ENCODE measurements at places on chromosomes 1 and 21.

DNA sequence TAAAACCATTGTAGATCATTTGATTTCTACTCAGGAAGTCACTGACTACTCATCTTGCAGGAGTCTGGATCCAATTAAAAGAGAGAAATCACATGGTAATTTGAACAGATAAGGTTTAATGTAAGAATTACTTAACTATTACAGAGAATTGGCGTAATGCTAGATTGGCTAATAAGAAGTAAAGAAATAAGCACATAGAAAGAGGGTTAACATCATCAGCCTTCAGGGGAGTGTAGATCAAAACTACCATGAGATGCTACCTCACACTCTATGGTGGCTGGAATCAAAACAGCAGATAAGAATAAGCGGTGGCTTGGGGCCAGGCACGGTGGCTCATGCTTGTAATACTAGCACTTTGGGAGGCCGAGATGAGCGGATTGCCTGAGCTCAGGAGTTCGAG is 11.7 kb downstream of the ST3GAL3 start:
- no peak for DNase-seq

- peak; percentile 63 for DNase-seq
These were observed 51.5 kb downstream of the SYT2 start for GRCh38 chr1:202658769-202659168.

DNA sequence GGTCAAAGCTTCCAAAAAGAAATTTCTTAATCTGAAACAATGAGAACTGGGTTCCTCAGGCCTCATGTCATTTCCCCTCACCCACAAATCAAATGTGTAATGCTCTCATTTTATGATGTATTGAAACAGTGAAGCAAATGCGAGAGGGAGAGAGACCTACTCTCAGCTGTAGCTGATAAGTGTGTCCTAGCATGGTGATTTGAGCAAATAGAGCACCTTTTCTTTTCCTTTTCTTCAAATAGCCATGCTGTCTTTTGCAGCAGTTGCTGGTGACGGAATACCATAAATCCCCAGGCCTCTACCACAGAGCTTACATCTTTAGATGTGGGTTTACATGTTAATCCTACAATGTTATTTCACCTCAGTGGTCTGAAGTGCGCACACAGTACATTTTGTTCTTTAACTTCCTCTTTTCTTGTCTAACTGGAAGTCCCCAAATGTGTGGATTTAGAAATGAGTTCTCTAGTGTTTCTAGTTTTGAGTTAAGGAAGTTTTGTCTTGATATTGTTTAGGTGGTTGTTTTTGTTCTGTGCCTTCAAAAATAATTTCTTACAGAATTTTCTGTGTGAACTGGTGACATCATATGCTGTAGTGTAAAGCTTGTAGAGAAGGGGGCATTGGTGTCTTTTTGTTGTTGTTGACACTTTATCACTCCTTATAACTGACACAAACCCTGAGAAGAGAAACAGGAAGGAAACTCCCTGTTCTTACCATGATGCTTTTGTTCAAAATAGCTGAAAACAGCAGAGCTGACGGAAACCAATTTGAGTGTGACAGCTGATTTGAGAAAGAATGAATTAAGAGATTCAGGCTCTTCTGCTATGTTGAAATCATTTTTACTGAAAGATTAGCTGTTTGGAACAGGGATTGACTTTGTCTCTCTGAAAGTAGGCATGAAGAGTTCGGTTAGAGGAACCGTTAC is 12.2 kb downstream of the SMAP2 start:
- peak; percentile 1 for DNase-seq

DNA sequence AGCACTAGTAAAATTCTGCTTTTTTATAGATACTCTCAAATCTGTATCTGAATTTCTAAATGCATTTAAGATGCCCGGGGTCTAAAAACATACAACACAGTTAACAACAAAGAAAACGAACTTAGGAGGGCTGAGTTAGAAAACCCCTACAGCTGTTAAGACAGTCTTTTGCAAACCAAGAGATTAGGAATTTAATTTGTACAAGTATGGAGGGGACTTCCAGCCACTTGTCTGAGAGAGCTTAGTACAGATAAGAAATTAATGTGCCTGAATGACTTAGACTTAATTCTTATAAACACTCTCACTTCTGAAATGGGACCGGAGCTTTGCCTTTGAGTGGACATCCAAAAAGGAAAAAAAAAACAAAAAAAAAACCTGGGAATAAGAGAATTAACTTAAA is 61.6 kb downstream of the SMYD3 start:
- no peak for DNase-seq

- no peak for DNase-seq
These were observed 8.1 kb upstream of the SRM start for GRCh38 chr1:11067716-11068599.

- peak; percentile 10 for DNase-seq
These were observed 29.6 kb downstream of the GNG12 start for GRCh38 chr1:67803380-67804279.

DNA sequence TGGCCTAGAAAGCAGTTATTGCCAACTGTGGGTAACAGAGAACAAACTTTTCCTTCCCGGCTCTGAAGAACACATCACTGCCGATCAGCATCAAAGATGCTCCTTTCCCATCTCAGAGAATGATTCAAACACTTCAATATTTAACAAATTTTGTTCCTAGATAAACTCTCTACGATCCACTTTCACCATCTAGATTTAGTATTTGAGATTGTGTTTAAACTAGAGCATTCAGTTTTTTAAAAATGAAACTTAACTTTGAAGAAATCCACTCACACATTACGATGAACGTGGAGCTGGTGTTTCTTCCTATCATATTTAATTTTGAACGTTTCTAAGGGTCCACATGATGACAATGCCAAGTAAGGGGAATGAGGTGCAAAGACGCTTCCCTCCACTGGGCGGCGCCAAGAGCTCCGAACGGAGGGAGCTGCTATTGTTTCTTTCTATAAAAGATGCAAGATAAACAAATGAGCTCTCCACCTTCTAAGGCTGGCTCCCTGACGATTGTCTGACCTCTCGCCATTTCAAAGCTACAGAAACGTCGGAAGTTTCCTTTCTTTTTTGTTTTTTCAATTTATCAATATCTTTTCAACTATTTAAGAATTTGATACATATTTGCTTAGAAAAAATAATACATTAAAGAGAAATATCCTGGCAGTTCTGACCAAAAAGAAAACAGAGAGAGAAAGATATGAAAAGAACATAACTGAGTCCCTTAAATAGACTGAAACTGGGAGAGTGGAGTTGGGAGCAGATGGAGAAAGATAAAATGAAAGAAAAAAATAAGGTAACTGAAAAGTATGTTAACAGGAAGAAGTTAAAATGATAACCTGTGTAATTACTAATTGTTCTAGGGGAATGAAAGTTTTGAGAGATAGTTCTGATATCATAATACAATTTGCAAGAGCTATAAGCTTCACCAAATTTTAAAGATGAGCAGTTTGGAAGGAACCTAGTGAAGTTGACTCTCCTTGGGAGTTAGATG is 4.4 kb upstream of the BARHL2 start:
- DNase-seq = peak; percentile 84

DNA sequence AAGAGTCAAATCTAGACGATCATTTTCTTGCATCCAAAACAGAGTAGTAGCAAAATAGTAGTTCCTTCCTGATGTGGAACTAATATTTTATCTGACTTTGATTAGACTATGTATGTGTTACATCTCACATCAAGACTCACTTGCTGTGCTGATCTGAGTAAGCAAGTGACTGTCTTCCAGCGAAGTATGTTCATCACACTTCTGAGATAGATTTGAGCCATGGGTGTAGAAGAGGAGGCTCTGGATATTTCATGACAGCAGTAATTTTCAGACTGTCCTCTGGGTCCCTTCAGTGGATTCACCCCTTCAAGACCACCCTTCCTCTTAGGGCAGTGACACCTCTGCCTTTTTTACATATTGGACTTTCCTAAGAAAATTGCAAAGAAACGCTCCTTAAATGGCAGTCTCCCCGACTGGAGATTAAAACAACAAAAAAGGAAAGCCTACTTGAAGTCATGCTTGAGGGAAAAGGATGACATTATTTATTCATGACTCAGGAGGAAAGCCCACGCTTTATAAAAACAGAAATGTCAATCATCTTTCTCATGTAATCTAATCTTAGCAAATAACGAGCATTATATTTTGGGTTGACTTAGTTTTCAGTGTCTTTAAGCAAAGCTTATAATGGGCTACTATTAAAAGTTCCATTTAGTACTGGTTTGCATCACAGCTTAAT is 22.8 kb downstream of the ATP1B1 start:
- DNase-seq = no peak

GRCh38 chr1:32859915-32860314 is 10.8 kb downstream of the FNDC5 start:
- DNase-seq = no peak

- no peak for DNase-seq
These were observed 164.2 kb downstream of the NRIP1 start for GRCh38 chr21:14900611-14901010.

GRCh38 chr1:87329526-87330056 is 911 bp downstream of the LMO4 start:
- DNase-seq = peak; percentile 18

- no peak for DNase-seq
These were observed 19.1 kb downstream of the OLFML3 start for GRCh38 chr1:113998361-113998760.

GRCh38 chr1:105636052-105636451 is 1420.4 kb upstream of the PRMT6 start:
- DNase-seq = no peak

DNA sequence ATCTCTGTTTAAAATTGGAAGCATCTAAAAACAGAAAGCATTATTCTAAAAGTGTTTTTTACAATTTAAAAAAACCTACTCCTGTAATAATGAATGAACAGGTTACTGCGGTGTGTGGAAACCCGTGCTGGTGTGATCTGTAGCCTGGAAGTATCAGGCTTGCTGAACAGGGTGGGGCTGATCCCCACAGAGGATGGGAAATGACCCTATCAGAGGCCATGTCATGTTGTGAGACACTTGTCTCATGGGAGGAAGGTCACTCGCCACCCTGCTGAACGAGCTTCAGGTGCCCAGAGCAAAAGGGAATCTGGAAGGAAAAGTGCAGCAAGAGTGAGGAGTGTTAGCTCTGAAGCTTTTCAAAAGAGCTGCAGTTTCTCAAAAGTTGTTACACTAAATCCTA is 320.7 kb downstream of the RRAGC start:
- DNase-seq = no peak

DNA sequence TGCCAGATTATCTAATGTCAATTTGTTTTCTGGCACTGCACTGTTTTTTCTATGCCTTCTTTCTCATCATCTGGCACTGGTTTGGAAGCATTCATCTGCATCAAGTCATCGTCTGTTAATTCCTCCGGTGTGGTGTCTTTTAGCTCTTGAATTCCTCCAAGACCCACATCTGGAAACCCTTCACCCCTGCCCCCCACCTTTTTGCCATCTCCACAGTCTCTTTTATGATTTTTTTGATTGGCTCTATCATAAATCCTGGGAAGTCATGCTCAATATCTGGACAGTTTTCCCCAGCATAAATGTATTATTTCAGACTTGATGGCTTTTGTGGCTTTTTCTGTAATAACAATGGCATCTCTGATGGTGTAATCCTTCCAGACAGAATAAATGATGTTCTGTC is 10.4 kb upstream of the KCNK1 start:
- DNase-seq = no peak

- DNase-seq = no peak
These were observed 47.0 kb upstream of the PALMD start for GRCh38 chr1:99598738-99599411.

- DNase-seq = no peak
These were observed 45.1 kb downstream of the FASLG start for GRCh38 chr1:172704001-172704400.

DNA sequence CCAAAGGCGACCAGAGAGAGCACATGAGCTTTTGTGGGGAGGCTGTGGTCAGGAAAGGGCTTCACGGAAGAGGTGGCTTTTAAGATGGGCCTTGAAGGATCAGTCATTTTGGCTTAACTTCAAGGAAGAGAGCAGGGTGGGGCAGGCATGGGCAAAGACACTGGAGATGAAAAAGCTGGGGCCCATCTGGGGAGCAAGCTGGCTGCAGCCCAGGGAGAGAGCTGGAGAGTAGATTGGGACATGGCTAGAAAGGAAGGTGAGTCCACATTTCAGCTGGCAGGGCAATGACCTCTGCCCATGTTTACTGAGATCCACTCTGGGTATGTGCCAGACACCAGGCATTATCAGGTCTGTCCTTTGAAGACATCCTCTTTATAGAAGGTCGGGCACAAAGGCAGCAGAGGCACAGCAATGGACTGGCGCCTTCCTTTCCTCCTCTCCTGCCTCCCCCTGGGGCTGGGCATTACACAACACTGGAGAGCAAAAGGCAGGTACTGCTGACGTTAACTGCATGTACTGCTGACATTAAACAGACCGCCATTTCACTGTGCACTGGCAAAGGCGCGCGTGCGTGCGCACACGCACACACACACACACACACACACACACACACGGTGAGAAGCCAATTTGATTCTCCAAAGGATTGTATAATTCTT is 2.2 kb upstream of the UBXN10 start:
- DNase-seq = no peak

GRCh38 chr21:37915941-37916309 is 332 bp downstream of the KCNJ6 start:
- no peak for DNase-seq

DNA sequence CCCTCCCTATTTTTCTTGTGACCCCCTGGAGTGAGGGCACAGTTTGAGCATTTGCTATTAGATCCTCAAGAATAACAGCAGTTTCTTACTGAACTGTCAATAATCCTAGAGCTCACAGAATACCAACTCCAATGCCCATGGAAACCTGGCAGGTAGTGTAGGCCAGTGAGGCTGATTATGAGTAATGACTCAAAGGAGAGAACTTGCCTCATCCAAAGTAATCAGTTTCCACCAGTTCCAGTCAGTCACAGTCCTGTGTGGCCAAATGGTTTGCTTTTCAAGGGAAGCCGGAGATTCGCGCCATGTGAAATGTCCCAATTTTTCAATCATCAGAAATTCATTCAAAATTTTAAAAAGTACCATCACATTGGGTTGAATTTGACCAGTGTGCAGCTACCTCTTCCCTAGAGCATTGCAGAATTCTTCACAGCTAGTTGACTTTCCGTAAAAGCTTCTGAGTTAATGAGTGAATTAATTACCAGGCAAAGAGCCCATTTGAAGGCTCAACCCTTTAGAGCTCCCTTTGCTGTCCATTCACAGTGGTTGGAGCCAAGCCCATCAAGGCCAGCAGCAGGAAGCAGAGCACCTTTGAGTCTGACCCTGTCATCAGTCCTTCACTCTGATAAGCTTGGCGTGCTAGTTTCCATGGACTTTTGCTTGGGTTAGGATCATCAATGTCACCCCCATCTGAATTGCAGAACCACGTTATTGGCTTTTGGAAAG is 170.3 kb downstream of the KAZN start:
- no peak for DNase-seq

DNA sequence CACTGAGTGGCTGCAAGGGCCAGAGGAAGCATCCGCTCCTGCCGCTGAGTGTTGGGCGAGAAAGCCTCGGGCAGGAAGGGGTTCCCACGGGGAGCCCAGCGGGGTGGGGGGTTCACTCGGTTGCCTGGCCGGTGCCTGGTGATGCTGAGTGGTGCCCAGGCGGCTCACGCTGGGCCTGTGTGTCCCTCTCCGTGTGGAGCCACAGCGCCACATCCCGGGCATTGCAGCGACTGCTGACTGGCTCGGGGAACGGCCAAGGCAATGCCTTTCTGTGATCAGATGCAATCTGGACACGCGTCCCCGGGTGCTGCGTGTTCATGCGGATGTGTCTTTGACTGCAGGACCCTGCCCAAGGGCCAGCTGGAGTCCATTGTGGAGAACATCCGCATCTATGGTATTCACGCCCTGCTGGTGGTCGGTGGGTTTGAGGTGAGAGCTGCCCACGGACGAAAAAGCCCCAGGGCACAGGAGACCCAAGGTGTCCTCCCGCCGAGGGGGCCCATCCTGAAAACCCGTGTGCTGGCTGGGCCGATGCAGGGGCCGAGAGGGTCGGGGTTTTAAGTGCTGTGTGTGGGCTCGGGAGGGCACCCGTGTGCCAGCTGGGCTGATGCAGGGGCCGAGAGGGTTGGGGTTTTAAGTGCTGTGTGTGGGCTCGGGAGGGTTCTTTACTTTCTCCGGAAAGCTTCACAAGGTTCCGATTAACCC is 16.4 kb downstream of the CFAP410 start:
- DNase-seq = no peak

Measured in NCI-H1694 treated with DMSO at 0.1 percent for 48 hours (cell line).